Memory B cell (primary cell): ENCODE measurements at places on chromosomes 13 and 19.
A peak's percentile ranks its signal among the peaks of the same experiment; 100 is the strongest.

DNA sequence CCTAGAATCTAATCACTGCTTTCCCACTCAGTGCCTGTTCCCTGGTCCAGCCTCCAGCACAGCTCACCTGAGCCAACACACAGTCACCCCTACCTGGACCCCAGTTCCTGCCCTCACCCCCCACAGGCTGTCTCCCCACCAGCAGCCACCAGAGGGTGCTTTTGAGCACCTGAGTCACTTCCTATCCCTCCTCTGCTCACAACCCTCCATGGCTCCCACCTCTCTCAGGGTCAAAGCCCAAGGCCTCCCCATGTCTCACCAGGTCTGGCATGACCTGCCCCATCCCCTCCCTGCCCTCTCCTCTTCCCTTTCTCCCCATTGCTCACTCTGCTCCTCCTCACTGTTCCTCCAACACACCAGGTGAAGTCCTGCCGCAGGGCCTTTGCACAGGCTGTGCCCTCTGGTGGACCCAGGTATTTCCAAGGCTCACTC is 7.1 kb upstream of the DPP9 start:
- DNase-seq, result peak; percentile 69

DNA sequence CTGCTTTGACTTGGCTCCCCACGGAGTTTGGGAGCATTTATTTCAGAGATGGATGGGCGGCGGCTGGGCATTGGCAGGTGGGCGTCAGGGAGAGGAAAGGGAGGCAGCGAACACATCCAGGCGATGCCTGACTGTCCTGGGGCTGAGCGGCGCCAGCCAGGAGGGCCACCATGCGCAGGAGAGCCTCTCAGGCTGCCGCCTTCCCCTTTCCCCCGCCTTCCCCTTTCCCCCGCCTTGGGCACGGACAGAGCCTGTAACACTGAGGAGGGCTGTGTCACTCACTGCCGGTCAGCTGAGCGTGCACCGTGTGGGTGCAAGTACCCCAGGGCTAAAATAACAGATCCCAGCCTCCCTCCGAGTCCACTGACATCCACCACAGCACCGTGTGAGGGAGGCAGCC is 11.4 kb downstream of the MCF2L start:
- DNase-seq, result no peak

GRCh38 chr13:65508745-65509144 is 1721.4 kb downstream of the PCDH9 start:
- no peak for DNase-seq

GRCh38 chr13:110809871-110810486 is 96.5 kb downstream of the ING1 start:
- DNase-seq, result no peak

- DNase-seq, result no peak
Measured at GRCh38 chr13:35917942-35918645, 213.1 kb downstream of the DCLK1 start.

DNA sequence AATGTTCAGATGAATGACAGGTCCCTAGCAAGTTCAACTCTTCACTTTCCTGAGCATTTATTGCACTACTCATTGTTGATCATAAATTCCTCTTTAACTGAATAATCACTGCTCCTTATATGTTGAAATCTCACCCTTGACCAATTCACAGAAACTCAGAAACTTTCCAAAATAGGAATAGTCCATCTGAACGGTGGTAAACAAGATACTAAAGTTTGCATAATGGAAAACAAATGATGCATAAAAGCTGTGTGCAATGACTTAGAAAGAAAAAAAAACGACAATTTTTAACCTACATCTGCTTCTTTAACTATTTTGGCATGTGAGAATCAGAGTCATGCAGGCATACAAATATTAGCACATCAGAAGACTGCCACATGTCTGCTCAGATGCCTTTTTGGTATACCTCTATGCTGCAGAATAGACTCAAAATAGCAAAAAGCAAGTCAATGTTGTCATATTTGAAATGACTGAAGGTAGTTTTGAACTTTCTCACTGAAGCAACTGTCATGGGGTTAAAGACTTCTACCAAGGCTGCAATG is 34.8 kb downstream of the SLC10A2 start:
- DNase-seq, result no peak

GRCh38 chr13:95254339-95254738 is 46.9 kb downstream of the ABCC4 start:
- DNase-seq, result no peak

DNA sequence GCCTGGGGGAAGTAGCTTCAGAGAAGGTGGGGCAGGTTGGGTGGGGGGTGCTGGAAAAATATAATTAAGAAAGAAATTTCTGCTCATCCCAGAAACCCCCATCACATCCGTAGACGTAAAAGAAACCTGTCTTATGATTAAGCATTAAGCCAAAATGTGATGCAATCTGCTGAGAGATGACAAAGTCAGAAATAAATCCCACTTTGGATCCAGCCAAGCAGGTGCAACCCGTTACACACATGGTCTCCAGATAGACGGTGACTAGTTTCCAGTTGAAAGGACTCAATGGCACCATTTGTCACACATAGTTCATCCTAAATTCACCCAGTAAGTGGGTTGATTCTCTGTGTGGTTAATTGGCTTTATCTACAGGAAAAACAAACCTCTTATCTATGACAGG is 34.1 kb downstream of the PSG5 start:
- DNase-seq, result no peak

DNA sequence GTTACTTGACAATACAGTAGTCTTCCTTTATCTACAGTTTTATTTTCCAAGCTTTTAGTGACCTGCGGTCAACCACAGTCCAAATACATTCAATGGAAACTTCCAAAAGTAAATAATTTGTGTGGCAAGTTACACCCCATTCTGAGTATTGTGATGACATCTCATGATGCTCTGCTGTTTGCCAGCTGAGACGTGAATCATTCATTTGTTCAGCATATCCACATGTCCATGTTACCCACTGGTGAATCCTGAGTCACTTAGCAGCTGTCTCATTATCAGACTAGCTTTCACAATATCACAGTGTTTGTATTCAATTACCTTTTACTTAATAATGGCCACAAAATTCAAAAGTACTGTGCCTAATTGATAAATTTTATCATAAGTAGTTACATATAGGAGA is 179.8 kb downstream of the PRR20E start:
- DNase-seq, result no peak

DNA sequence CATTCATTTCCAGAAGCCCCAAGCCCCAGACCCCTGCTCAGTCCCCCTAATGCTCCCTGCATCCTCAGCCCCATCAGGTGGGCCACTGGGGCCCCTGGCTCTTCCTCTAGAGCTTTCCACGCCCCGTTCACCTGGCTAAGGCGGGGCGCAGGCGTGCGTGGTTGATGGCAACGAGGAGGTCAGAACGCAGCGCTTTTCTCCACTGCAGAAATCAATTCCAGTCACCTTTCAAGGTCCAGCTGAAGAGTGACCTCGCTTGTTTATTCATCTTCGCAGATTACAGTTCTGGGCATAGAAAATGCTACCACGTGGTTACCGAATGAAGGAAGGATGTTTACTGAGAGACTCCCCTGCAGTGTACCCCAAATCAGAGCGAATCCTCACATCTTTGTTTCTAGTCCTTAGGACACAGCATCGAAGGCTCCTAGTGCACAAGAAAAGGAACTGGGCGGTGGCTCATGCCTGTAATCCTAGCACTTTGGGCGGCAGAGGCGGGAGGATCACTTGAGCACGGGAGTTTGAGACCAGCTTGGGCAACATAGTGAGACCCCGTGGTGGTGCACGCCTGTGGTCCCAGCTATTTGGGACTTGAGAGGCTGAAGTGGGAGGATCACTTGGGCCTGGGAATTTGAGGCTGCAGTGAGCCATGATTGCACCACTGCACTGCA is 828 bp upstream of the PBX4 start:
- no peak for DNase-seq

- DNase-seq, result no peak
Measured at GRCh38 chr13:75804054-75804453, 167.9 kb downstream of the LMO7 start.

- no peak for DNase-seq
Measured at GRCh38 chr19:12513531-12514061, 29.0 kb upstream of the ZNF709 start.

DNA sequence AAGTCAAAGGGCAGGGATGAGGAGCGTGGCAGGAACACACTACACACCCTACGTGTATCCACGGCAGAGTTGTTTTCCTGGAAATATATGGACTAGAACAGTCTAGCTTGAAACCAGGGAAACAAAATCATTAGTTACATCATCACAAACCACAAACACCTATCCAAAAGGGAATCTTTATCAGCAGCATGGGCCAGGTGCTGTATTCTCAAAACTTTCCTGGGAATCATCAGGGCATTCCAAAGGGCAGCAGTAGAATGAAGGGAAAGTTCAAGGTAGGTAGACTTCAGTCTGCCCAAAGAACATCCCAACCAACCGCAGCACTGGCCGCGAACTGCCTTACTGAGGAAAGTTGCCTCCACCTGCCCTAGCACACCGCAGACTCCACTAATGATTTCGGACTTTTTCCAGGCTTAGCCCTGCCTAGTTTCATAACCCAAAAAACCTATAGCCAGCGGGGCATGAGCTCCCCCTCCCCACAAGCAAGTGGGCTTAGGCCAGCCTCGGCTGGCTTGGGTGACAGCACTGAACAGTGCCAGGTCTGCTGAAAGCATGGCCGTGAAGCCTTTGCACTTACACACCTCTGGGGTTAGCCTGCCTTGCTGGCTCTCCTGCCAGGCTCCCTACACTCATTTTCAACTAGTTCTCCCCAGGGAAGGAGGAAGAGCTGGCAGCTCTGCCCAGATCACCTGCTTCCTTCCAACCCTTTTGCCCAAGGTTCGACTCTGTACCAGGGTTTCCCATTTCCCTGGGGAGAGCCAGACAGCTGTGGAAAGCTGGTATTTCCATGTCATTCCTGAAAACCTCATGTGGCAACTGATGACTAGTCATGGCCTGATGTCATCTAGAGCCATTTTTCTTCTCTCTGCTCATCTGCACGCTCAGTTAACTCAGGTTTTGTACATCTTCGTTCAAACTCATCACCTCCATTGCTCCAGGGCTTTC is 77.3 kb upstream of the UBAC2 start:
- no peak for DNase-seq

GRCh38 chr13:105908586-105908985 is 626.9 kb downstream of the EFNB2 start:
- no peak for DNase-seq

GRCh38 chr19:8360196-8360595 is 3.8 kb upstream of the ANGPTL4 start:
- no peak for DNase-seq

GRCh38 chr19:11848200-11848593 is 329 bp upstream of the ZNF439 start:
- no peak for DNase-seq

- DNase-seq, result no peak
Measured at GRCh38 chr13:42580644-42581043, 6.7 kb downstream of the TNFSF11 start.

- no peak for DNase-seq
Measured at GRCh38 chr13:25067064-25067463, 28.9 kb upstream of the PABPC3 start.

GRCh38 chr19:35822579-35822978 is 9.9 kb upstream of the PRODH2 start:
- DNase-seq, result no peak

DNA sequence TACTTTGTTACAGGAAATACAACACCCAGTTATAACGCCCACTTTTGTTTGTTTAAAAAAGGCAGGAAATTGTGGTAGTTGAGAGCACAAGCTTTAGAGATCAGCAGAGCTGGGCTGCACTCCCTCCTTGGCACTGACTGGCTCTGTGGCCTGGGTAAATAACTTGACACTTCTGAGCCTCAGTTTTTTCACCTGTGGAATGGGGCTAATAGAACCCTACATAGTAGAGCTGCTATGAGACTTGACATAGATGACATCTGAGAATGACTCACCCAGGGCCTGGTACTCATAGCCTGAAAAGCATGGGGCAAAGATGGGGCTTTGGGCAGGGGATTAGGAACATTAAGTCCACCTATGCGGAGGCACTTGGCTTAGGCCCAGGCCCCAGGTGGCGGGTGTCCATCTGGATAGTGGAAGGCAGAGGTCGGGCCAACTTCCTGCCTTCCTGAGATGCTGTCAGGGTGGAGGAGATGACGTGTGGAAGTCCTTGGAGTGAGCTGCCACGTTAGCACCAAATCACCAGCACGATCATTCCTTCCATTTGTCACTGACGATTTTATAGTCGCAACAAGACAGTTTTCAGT is 159.1 kb downstream of the KATNAL1 start:
- no peak for DNase-seq

- peak; percentile 96 for DNase-seq
Measured at GRCh38 chr19:40444000-40444824, at the start of gene SERTAD3. Gene SERTAD3 (minus strand): TSS chr19:40444335. CDS start chr19:40442080, 2,255 bp downstream.

GRCh38 chr13:114103801-114104654 is 28.4 kb downstream of the RASA3 start:
- DNase-seq, result no peak
